ENCODE measurements at places on chromosomes 16 and 17.

- DNase-seq: no peak
Observed at GRCh38 chr16:53958341-53958880, 254.5 kb downstream of the FTO start.

DNA sequence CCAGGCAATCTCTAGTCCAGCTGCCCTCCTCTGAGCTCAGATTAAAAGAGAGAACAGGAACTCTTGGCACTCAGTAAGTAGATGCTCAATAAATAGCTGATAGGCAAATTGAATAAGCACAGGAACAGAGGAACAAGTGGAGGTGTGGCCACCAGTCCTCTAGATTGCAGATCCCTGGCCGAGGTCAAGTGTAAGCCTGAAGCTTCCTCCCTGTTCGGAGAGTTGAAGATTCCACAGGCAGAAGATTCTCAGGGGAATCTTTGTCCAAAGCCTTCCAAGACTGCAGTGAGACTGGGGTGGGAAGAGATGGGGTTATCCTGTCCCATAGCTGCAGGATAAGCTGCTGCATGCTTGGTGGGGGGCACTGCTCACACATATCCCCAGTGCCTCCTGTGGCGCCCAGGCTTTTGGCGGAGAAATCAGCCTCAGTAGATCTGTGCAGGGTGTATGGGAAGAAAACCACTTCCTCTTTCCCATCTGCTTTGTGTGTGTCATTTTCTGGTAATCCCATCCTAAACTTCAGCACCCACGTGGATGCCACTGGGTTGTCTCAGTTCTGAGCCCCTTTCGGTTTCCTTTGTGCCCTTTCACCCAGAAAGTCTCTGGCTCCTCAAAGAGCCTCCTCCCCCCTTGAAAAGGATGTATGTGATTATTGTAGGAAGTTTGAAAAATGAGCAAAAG is 12.1 kb downstream of the CD300A start:
- no peak for DNase-seq

DNA sequence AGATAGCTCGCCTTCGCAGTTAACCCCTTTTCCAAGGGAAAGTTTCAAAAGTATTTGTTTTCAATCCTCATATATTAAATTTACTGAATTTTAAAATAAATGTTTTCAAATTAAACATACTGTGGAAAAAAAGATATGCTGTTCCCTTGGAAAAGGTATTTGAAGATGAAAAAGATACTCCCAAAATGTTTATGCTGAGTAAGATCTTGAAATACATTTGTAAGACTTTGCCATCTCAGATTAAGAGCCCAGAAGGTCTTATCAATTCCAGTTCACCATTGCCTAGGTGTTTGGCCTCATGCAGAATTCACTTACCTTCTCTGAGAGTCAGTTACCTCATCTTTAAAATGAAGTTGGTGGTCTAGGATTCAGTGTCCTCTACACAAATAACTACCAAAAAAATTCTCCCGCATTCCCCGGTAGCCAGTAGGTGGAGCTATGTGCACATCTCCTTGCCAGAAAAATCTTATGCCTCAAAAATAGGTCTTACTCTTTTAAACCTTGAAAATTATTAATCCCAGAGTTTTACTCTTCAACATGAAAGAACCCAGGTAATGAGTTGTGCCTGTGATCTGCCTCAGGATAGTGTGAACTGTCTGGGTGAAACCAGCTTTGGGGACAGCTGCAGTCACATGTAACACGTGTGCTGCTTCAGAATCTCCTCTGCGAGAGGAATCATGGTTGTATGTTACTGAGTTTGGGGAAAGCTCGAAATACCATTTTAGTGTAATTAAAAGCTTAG is 178.3 kb downstream of the MRTFB start:
- DNase-seq: no peak

- DNase-seq: no peak
Observed at GRCh38 chr17:42362245-42362961, 25.8 kb downstream of the STAT3 start.

DNA sequence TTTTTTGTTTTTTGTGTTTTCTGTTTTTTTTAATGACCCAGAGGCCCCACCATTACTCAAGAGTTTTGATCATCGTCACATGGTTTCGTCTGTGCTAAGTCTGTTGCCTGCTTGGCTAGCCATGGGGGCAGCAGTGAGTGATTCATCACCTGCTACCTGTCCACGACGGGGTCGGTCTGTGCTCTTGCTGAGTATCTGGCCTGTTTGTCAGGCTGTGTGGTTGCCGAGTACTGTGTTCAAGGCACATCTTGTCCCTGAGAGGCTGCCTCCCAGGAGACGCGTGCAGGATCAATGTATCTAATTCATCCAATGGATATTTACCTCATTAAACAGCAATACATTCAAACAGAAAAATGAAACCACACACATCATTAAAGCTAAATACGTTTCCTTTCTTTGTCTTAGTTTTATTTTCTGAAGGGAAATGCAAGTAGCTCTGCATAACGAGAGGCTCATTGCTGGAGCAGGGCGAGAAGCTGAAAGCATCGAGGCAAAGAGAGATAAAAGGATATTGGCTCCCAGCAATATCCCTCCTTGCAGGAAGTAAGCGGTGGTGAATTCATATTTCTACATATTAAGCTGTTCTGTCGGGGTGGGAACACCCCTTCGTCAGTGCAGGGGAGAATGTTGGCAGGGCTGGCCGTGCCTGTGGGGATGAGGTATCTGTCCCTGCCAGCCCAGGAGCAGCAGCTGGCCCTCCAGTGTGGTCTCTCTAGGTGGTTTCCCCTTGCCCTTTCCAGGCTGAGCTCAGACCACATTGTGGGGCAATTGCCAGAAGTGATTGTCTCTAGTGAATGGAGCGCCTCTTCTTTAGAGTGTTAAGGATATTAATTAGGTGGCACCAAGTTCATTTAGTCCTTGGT is 166.2 kb upstream of the ASIC2 start:
- no peak for DNase-seq

- DNase-seq: no peak
Observed at GRCh38 chr17:28982131-28982793, 23.6 kb downstream of the SEZ6 start.

DNA sequence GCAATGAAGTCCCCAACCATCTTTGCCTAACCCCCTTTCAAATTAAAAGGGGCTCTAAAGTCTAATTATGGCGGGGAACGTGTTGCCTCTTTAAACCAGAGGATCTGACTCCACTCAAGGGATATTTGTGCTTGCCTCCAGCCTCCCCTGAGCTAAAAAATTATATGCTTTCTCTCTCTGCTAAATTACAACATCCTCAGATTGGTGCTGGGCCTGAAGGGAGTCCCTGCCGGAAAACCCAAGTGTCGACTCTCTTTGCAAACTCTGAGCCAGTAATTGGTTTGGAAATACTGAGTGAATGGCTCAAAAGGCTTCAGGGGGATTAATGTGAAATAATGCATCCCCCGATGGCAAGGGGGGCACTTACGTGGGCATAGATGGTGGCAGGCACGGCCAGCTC is 208.5 kb upstream of the TNRC6C start:
- no peak for DNase-seq

GRCh38 chr16:54628796-54629625 is 301.7 kb upstream of the IRX5 start:
- no peak for DNase-seq

DNA sequence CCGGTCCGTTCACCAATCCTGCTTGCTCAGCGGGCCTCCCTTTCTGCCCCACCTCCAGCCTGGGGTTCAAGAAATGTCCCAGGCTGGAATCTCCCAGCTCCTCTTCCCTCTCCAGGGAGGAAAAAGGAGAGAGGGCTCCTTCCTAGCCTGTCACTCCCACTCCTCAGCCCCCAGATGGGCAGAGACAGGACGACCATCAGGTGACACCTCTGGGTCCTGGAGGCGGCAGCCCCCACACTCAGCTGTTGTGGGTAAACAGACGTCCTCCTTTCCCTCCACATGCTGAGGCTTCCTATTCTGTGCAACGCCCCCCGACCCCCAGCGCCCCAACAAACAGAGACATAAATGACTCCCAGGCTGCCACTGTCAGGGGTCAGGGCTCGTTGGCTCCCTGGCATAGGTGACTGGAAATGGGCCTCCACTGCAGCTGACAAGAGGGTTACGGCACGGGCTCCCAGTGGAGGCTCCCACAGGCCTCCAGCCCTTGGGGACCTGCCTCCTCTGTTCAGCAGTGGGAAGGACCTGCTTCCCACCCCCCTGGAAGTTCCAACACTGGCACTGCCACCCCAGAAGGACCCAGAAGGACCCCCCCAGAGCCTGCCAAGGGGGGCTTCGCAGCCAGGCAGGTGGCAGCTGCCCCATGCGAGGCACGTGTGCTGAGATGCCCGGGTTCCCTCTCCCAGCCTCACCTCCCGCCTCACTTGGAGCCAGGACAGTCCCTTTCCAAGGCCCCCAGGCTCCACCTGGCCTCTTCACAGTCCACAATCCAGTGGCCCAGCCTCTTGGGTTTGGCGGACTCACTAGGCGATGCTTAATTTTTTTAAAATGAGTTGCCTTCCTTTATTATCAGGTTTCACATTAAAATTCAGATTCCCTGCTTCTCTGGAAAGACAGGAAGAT is 232.3 kb downstream of the KATNIP start:
- DNase-seq: no peak

DNA sequence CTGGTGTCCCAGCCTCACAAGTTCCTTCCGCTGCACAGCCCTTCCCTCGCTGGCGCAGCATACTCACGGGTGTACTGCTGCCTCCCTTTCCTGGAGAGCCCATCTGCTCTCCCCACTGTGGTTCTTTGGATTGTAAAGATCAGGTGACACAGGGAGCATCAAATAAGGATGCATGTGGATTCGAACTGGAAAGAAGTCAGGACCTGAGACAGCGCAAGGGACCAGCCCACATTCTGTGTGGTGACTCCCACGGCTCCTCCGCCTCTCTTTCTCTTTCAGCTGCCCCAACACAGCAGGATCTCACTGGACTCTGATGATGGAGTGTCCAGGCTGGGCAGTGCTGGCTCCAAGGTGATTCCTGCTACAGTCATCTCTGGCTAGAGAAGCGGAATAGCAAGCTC is 8.1 kb downstream of the LDAF1 start:
- DNase-seq: no peak

GRCh38 chr17:8896641-8897635 is 29.5 kb upstream of the PIK3R6 start:
- DNase-seq: no peak

DNA sequence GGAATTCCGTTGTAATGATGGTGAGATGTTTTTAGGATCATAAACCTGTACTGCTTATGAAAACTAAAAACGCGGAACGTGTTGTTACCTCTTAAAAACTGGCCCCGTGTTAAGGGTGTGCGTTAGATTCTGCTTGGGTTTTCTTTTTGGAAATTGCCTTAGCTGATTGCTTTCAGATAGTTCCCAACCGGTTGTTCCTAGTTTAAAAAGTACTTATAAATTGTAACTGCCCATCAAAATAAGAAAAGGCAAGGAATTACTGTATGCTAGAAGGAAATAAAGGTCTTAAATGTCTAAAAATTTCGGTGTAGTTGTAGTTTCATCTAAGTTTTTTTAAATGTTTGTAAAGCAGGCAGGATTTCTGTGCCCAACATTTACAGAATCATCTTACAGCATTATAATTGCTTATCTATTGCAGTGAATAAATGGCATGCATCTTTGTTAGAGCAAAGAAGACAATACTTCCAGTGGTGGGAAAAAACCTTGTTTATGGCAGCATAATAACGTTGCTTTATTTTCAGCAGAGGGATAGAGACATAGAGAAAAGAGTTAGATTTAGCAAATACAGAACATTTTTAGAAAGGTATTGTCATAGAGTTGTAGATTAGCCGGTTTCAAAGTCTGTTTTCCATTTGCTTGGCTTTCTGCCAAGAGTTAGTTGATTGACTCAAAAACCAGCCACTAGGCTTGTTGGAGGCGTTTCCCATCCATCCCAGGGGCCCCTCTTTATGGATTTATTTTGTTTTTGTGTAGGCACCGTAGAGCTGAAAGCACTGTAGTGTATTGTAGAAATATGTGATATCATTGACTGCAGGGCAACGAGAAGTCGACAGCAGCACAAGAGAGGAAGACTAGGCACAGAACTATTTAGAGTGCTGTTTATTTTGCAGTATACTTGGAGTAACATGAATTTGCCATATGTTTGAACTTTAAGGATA is 1.7 kb downstream of the PPM1D start:
- DNase-seq: no peak

DNA sequence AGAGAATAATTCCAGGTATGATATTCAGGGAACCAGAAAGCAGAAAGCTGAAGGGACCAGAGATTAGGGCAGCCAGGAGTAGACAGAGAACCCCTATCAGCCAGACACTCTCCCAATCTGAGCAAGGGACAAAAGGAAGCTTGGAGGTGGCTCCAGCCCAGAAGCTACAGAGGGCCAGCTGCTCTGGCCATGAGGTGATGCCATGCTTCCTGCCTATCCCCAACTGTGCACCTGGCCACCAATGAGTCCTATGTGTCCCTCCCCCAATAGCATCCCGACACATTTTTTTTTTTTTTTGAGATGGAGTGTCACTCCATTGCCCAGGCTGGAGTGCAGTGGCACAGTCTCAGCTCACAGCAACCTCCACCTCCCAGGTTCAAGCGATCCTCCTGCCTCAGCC is 30.0 kb downstream of the NSMCE1 start:
- DNase-seq: no peak

GRCh38 chr16:67202956-67203493 is 4.1 kb downstream of the ELMO3 start:
- no peak for DNase-seq

DNA sequence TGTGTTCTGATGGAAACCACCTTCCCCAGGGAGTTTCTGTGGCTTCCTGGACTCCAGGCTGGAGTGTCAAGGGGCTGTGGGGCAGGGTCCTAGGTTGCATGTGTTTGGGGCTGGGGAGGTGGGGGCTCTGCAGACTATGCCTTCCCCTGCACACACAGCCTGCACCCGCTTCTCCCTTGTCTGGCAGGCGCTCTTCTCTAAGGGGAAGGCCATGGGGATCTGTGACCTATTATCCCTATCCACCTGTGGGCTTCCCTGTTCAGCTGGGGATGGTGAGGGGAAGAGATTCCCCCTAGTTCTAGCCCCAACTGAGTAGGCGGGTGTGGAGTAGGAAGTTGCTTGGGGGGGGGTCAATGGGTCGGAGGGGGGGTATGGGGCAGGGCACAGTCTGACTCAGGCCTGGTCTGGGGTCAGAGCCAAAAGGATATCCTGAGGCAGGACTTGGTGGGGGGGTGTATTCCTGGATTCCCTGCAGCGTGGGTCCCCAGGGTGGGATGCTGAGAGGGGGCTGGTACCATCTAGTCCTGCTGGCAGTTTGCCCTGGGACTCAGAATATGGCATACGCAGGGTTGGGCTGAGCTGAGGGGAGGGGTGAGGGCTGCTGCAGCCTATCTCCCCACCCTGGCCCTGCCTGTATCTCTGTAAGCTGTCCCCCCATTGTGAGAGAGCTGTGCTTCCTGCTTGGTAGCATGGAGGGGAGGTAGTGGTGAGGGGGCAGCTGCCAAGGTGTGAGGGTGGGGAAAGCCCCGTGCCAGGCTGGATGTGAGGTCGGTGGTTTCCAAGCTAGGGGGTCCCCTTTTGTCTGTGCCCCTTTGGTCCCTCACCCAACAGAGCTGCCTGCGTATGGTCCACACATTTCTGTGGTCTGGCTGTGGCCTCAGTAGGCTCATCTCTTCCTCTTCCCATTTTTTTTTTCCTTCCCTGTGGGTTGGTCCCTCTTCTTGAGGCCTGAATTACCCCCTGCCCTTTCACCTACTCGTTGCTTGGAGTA is 14.7 kb downstream of the RARA start:
- DNase-seq: peak; percentile 89

All from thoracic aorta (tissue), 2 donors.